ENCODE measurements at places on chromosomes 12 and 14.

DNA sequence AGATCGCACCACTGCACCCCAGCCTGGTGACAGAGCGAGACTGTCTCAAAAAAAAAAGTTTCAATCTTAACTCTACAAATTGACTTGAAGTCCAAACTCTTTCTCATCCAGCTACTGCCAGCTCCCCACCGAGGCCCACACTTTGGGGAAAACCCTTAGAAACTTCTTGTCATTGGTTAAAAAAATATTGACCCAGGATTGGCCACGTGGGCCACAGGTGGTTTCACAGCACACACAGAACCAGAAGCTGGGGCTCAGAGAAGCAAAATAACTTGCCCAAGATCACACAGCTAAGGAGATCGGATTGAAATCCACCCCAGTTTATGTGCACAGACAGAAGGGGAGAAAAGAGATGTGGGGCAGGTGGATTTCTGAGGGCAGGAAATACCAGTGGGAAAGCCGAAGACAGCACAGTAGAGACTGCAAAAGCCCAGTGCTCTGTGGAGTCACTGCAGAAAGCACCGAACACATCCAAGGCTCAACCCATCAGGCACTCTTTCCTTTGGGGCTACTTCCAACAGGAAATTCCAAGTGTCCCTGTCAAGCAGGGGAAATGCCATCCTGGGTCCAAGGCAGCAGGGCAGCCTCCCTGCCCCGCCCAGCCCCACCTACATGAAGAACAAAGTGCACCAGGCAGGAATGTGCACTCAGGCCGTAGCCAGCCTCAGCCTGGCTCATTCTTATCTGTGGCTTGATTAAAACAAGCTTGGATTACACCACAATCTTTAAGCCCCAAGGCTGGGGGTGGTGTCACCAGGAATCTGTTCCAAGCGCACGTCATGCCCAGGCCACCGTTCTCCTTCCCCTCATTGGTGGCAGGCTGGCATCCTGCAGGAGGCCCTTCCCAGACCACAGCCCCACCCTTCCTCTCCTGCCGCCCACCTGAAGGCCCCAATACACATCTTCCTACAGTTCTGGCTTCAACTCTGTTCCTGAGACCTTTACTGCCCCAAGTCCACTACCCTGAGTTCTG is 72.5 kb downstream of the ITPK1 start:
- DNase-seq = no peak

DNA sequence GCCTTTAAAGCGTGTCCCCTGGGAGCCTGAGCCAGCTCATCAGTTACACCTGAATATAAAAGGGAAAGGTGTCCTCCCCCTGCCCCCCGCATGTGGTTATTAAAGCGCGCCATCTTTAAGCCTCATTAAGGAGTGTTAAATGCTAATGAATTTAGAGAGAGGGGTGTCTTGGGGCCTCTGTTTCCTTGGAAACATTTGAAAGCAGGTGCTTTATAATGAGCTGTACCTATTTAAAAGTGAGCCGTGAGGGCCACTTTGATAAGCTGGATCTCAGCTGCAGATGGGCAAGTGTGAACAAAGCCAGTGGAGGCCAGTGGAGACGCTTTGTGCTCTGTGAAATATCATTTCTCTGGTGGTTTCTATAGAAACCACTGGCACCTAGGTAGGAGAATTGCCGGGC is 84.0 kb downstream of the BEGAIN start:
- no peak for DNase-seq

DNA sequence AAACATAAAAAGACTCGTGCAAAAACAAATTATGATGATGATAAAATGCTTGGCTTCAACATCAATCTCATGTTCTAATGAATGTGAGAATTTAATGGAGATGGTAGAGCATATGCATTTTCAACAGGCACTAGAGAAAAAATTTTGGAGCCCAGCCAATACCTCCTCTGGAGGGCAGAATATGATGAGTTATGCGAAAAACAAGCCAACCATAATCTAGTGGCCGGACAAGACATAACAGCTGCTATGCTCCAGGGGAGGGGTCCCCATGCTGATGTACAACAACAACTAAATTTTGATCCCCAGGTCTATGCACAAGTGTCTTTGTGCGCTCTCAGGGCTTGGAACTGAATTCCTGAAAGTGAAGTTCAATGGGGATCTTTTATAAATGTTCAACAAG is 1197.5 kb downstream of the LRFN5 start:
- DNase-seq = no peak

- no peak for DNase-seq
Observed at GRCh38 chr14:75156111-75156510, 20.3 kb downstream of the TMED10 start.

DNA sequence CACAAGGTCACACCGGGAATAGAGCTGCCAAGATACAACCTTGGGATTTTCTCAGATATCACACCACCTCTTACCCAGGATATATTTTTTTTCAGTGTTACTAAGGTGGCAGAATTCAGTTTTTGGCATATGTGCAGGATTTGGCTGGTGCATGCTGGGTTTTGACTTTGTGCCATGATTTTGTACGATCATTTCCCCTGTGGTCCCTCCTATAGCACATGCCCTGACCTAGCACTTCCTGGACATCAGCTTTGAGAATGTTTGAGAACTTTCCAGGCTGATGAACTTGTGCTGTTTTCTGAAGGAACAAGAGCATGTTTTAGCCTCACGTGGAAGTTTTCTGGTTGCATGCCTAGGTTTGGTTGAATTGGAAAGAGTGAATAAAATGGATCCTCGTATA is 11.0 kb upstream of the TBPL2 start:
- no peak for DNase-seq

DNA sequence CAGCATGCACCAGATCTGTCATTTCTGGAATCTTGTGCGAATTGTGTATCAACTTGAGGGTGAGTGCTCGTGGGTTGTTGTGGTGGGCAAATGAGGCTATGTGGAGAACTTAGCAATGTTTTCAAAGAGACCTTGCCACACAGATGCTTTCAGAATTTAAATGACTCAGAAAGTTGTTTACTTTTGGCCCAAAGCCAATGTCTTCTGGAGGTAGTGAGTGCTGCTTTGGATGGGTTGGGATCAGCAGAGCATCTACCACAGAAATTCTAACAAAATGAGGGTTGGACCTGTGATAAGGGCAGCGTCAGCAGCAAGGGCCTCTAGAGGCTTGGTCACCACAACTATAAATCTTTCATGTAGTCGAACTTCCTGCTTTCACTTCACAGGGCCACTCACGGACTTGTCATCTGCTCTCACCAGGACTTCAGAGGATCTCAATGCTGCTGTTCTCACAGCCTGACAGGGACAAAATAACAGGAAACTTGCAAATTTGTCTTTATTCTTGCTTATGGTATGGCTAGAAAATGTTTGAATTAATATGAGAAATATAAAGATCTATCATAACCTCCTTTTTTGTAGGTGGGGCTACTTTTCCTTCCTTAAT is 111.4 kb downstream of the DACT1 start:
- DNase-seq = peak; percentile 14

DNA sequence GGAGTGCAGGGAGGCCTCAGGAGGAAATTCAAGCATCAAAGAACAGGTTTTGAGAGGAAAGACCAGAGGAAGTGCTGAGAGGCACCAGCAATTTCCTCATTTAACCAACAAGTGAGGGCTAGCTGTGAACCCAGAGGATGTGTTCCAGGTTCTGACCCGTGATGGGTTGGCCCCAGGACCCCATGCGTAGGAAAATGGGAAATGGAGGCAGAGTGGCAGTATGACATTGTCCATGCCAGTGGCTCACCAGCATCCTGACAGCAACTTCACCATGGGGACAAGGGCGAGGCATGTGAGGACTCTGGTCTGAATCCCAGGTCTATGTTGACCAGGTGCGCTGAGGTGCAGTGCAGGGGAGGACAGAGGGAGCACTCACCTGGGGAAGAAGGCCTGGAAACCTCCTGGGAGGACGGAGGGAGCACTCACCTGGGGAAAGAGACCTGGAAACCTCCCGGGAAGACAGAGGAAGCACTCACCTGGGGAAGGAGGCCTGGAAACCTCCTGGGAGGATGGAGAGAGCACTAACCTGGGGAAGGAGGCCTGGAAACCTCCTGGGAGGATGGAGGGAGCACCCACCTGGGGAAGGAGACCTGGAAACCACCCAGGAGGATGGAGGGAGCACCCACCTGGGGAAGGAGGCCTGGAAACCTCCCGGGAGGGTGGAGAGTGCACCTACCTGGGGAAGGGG is 6.7 kb upstream of the CACNA2D4 start:
- DNase-seq = no peak

DNA sequence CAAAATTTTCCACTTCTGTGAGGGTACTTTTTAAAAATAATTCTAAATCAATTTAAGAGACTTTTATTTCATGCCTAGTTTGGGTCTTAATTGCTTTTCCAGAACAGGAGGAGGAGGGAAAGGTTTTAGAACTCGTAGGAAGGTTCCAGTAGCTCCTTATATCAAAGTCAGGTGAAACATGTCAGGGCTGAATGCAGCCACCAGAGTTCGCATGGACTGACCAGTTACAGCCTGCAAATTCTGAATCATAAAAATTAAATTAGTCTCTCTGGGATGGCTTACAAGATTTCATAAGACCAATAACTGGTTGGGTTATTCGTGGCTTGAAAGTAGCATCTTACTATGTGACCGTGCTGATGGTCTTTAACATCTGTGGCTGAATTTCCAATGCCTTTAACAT is 397 bp downstream of the BDKRB1 start:
- no peak for DNase-seq

All from activated T-helper 1 cell treated with anti-CD3 and anti-CD28 coated beads, Interleukin-12 subunit alpha, Interleukin-12 subunit beta, Interleukin-2, Interleukin-4 antibody, amounts not matched to agents 30 ng/mL and 10 ng/mL and 1 ng/mL, durations not matched to agents 14 hours and 24 hours and 36 hours (primary cell).